Nasal cavity respiratory epithelium epithelial cell of viscerocranial mucosa (primary cell): ENCODE measurements at places on chromosomes 13 and 19. TPM values are rescaled to one million over a fixed set of nuclear protein-coding genes. Genes with fewer than 3 reads are reported as not detected.

ZFP82 gene
- total RNA-seq, result 3.8 and 7.8 TPM in 2 replicates

ZIM2 gene
- total RNA-seq, result not detected in 2 replicates

FOXO1 gene
- 15.0 and 31.1 TPM in 2 replicates for total RNA-seq

CEACAM7 gene
- 0.34 and 2.2 TPM in 2 replicates for total RNA-seq

TEX29 gene
- not detected in 2 replicates for total RNA-seq

CEBPA gene
- total RNA-seq, result 9.9 and 13.2 TPM in 2 replicates

TGFBR3L gene
- total RNA-seq, result 1.6 and 5.8 TPM in 2 replicates

OVOL3 gene
- total RNA-seq, result not detected in 2 replicates

GIPR gene
- 0.93 and 1.0 TPM in 2 replicates for total RNA-seq

IZUMO2 gene
- total RNA-seq, result not detected in 2 replicates

SOHLH2 gene
- total RNA-seq, result 0.21 and 0.34 TPM in 2 replicates

ZNF665 gene
- 2.7 and 6.5 TPM in 2 replicates for total RNA-seq

KLK8 gene
- 27.8 and 86.5 TPM in 2 replicates for total RNA-seq

CYP2A7 gene
- total RNA-seq, result not detected in 2 replicates

PTBP1 gene
- 120 and 273 TPM in 2 replicates for total RNA-seq
